ENCODE measurements at places on chromosomes 6 and 20. TPM values are rescaled to one million over a fixed set of nuclear protein-coding genes. Genes with fewer than 3 reads are reported as not detected.
A peak's percentile ranks its signal among the peaks of the same experiment; 100 is the strongest.

DNA sequence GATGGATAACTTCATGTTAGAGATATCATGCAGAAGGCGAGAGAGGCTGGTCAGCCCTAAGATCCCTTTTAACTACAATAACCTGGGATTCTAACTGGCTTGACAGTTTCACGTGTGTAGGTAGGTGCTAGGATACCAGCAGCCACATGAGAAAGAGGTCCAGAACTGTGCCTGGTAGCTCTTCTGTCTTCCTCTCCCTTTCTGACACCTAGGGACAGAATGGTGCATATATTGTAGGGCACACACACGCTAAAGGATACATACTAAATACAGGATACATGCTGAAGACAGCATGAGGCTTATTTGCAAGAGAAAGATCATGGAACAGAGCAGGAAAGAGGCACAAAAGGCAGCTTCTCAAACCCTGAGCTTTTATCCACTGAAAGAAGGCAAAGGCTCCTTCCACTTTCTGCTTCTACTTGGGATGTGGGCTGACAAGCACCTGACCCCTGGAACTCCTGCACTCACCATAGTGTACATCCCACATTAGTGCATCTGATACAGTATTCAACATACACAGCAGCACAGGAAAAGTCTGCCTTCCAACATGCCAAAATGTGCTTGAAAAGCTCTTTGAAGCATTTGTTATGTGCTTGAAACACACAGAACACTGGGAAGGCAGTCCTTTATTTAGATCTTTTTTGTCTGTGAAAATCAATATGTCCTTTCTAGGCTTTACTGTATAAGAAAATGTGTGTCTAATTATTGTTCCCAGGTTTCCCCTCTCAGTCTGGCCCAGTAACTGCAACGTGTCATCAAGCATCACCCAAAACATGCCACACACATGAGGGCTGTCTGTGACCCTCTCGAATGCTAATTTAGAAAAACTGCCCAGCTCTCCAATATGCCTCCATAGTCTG, 3.2 kb downstream of the SLC22A23 start:
- DNase-seq, result no peak

DNA sequence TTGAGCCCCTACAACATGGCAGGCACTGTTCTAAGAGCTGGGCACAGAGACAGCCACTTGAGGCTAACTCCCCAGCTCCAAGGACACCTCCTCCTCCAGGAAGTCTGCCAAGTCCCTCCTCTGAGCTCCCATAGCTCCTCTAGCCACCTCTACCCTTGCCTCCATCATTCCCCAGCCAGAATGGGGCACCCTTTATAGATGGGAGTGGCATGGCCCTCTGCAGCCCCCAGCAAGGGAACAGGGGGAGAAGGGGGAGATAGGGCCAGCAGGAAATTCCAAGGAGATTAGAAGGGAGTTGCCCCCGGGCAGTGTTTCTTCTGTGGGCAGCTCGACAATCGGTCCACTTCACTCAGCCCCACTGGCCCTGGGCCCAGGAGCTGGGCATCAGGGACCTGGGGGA, 19.7 kb upstream of the TLDC2 start:
- DNase-seq, result no peak

DNA sequence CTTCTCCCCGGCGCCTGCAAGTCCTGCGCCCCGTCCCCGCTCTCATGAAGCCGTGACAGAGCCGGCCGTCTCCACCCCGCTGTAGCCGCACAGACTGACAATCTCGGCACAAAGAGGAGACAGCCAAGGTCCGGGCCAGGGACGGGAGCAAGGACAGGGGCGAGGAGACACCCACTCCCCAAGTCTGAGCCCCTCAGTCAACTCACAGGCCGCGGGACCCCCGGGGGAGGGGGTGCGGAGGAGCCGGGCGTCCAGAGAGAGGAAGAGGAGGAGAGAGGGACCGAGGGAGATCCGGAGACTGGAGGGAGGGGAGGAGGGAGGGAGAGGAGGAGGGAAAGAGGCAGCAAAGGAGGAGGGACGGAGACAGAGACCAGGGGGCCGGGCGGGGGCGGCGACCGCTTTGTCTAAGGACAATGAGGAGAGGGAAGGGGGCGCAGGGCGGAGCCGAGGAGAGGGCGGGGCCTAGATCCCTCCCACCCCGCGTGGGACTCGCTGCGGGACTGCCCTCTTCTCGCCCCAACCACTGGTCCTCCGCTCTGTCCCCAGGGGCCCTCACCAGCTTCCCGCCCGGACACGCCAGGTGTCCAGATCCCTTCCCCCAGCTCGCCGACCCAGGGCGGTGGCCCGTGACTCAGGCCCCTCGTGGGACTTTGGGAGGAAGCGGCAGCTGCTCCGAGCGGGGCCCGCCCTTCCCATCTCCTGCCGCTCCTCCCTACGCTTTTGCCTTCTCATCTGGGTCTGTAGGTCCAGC, 638 bp upstream of the PPP1R18 start:
- DNase-seq, result peak; percentile 88

DNA sequence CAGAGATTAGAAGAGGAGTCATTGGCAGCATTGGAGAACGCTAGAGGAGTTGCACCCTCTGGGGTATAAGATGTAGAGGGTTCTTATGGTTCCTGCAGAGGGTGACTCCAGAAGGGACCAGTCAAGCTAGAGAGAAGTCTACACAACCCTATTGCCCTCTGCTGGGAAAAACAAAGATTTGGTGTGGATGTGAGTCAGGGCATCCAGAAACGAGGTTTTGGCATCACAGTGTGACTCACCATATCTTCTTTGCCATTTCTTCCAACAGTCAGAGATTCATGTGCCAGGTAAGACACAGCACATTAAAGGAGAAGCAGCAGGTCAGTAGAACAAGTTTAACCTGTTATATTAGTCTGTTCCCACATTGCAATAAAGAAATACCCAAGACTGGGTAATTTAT, 598.8 kb downstream of the MAFB start:
- DNase-seq, result no peak

- DNase-seq, result no peak
Observed at GRCh38 chr6:147438758-147439528, 69.5 kb upstream of the SAMD5 start.

GRCh38 chr6:155187106-155187505, 76.7 kb upstream of the CLDN20 start:
- no peak for DNase-seq

GRCh38 chr6:17395112-17395511, 1.7 kb downstream of the CAP2 start:
- no peak for DNase-seq

DNA sequence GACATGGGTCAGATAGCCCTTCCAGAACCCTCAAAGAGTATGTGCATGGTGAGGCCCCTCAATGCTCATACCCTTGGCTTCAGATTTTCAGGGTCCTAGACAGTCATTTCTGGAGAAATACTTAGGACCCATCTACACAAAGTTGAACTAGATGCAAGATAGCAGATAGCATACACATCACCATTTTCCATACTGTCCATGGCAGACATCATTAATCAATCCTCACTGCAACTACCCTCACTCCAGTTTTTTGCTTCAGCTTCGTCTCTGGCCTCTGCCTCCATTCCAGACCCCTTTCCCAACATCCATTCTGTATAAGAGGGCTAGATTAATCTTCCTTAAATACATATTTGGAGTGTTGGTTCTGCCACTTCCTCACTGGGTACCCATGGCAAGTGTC, 95.5 kb upstream of the MYL9 start:
- no peak for DNase-seq

- no peak for DNase-seq
Observed at GRCh38 chr6:111011360-111012142, 29.7 kb downstream of the RPF2 start.

- no peak for DNase-seq
Observed at GRCh38 chr6:41599015-41599851, 39.0 kb upstream of the MDFI start.

Gene ATP9A
- 90.1 TPM for total RNA-seq

Gene VGLL2
- not detected for total RNA-seq

Gene TRAPPC3L
- not detected for total RNA-seq

Gene DYNLT1
- total RNA-seq, result 142 TPM

Measured in left colon (tissue), 2 donors.